ENCODE measurements at places on chromosomes 6 and 20.

- DNase-seq: no peak
These were observed 20.2 kb upstream of the CD93 start for GRCh38 chr20:23106271-23106851.

DNA sequence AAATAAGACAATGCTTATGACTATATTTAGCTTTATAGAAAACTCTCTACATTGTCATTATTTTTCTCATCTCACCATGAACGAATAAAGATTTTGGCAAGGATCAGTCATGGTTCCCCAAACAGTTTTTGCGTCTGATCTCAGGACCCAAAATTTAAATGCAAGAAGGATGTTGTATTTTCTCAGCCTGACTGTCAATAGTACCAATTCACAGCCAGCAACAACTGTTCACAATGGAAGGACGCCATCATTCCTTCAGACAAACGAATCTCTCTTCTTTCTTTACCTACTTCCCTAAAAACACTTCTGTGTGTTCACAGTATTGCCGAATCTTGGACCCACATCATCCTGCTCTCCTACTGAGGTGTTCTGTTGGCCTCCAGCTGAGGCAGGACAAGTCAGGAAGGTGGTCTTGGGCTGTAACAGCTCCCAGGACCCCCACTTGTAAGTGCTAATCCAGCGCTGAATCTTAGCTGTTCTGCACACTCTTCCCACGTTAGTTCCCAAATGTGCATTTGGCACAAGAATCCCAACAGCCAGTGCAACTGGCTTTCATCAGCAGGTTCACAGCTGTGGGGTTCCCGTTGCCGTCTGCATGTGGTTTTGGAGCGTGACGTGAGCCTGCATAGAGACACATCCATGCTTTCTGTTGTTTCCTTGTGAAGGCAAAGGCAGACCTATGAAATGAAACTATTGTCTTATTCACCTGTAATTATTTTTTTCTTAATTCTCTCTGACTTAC, 600.0 kb downstream of the QKI start:
- DNase-seq: no peak

- no peak for DNase-seq
These were observed 11.8 kb downstream of the TOX2 start for GRCh38 chr20:43926287-43927050.

DNA sequence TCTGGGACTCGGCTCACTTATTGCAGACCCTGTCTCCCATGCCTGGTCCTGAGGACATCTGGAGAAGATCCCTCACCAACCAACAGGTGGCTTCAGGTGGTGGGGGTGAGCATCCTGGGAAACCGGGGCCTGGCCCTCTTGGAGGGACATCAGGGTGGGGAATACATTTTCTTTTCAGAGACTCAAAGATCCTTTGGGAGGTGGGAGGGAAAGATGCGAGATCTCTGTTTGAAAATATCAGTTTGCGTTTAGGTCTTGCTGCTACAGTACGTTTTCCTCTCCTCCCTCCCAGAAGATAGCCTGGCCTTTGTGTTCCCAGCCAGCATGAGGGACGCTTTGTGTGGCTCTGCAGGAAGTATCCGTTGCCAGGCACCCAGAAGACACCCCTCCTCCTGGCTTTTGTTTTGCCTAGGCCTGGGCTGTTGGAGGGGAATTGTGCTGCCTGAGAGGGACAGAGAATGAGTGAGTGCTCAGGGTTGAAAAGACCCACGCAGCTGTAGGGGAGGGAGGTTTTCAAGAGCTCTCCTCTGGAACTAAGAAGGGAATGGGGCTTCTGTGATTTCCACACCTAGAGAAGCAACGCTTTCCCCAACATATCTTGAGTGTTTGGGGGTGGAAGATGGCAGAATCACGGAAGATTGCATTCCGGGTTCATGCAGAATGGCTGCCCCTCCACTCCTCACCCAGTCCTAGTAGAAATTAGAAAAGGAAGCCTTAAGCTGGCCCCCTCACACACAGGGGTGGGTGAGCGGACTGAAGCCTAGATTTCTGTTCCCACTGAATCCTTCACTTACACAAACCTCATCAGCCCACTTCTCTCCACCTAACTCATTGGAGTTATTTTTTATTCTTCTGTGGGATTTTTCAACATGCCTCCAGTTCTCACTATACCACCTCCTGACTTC, 22.0 kb upstream of the SLC2A12 start:
- DNase-seq: no peak

GRCh38 chr20:5464901-5465603, 148.3 kb upstream of the PROKR2 start:
- no peak for DNase-seq

GRCh38 chr6:119012521-119012920, 65.9 kb downstream of the FAM184A start:
- DNase-seq: no peak

GRCh38 chr20:56934888-56935287, 305.8 kb downstream of the TFAP2C start:
- DNase-seq: no peak
